Fibroblast of mammary gland (primary cell): ENCODE measurements at places on chromosomes 12 and 14.
A peak's percentile ranks its signal among the peaks of the same experiment; 100 is the strongest.

DNA sequence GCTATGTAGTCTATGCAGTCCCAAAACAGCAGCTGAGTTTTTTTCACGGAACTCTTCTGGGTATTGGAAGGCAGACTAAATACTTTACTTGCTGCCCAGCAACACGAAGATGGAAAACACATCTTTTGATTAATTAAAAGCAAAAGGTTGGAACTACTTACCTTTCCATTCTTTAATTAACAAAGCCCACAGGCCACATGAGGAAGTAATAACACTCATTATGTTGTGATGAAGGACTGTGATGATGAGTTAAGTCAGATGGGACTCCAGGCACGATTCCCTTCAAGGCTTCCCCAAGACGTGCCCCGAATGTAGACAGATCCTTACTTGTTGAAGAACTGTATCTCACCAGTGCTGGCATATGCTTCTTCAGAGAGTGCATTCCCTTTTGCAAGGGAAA is 129.0 kb downstream of the WIF1 start:
- DNase-seq = no peak

DNA sequence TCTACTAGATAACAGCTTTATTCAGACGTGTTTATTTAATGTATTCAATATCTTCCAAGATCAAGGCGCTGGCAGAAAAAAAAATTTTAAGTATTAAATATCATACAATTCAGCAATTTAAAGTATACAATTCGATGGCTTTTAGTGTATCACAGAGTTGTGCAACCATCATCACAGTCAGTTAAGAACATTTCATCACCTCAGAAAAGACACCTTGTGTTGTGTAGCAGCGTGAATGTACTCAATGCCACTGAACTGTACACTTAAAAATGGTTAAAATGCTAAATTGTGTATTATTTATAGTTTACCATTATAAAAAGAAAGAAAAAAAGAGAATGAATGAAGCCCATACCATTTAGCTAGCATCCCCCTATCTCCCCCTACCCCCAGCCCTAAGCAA is 96.4 kb downstream of the RIN3 start:
- no peak for DNase-seq

GRCh38 chr14:87542288-87542687 is 450.7 kb downstream of the GALC start:
- DNase-seq = no peak

DNA sequence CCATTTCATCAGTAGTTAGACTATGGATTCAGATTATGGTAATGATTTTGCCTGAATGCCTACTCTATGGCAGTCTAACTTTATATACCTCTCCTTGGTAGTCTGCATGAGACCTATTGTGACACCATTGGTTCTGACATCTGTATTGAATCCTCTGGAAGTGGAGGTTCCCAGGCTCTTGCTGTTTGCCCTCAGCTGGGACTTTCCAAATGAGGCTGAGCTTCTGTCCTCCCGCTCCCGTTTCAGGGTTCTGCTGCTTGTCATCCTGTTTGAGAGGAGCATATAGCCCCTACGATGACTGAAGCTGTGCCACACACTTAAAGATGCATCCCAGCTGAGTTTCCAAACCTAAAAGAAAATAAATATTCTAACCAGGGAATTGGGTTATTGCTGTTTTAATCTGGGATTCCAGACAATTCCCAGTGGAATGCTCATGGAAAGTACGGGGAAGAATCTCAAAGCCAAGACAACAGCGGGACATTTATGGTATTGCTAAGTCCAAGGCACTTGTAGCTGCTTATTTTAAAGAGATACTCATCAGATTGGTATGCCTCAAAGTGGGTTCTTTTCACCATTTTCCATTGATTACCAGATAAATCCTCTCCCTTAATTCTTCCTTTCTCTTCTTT is 105.9 kb downstream of the ETV6 start:
- peak; percentile 38 for DNase-seq
